ENCODE measurements at places on chromosomes 5 and 9.
A peak's percentile ranks its signal among the peaks of the same experiment; 100 is the strongest.

GRCh38 chr5:125409234-125409860 lies 662.9 kb upstream of the ZNF608 start:
- H3K27me3 ChIP-seq = no peaks in the 10 kb centered on the region
- no peaks in the 10 kb centered on the region for H3K36me3 ChIP-seq
- H3K4me3 ChIP-seq = no peak overlapping the region
- no peaks in the 10 kb centered on the region for H3K4me1 ChIP-seq
- no peak for DNase-seq

GRCh38 chr5:59608745-59609144 lies 284.8 kb downstream of the PDE4D start:
- H3K27me3 ChIP-seq = no peaks in the 10 kb centered on the region
- no peak overlapping the region for H3K4me3 ChIP-seq
- H3K4me1 ChIP-seq = no peaks in the 10 kb centered on the region
- no peaks in the 10 kb centered on the region for H3K36me3 ChIP-seq
- DNase-seq = no peak
- H3K27ac ChIP-seq = no peak overlapping the region

GRCh38 chr9:109742776-109743348 lies 37.1 kb upstream of the PALM2AKAP2 start:
- no peak for DNase-seq
- no peak overlapping the region for H3K4me3 ChIP-seq
- no peaks in the 10 kb centered on the region for H3K36me3 ChIP-seq

DNA sequence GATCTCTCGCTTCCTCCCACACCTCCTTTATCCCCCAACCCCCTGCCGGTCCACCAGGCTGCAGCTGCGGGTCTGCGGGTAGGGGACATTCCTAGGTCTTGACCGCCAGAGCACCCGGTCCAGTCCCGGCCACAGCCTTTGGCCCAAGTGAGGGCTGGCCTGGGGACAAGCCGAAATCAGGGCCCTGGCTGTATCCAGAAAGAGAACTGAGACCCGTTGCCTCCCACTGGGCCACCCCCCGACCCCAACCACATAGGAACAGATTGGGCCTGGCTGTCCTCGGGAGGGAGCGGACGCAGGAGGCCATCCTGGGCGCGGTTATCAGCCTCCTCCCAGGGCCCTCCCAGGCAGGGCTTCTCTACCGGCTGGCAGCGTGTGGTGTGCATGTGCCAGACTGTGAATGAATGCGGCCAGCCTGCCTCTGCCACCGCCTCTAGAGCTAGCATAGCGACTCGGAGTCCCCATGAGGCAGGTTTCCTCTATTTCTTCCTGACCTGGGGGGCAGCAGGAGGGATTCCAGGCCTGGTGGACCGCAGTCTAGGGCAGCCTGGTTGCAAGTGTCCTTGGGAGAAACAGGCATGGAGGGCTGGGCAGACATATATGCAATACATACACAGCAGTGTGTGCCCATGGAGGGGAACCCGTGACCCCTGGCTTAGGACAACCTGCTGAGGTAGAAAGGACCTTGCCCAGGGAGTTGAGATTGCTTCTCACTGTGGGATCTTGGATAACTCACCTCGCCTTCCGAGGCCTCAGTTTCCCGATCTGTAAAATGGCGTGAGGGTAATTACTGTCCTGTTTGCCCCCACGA lies 1.2 kb downstream of the N4BP3 start:
- no peaks in the 10 kb centered on the region for H3K36me3 ChIP-seq
- peaks cover 47% of the 10 kb centered on the region for H3K4me1 ChIP-seq
- H3K27ac ChIP-seq = no peak overlapping the region
- no peak for DNase-seq
- H3K27me3 ChIP-seq = no peaks in the 10 kb centered on the region

GRCh38 chr5:178309271-178310013 lies 76.8 kb upstream of the PHYKPL start:
- no peak for DNase-seq
- H3K4me3 ChIP-seq = no peak overlapping the region
- no peak overlapping the region for H3K27ac ChIP-seq
- H3K27me3 ChIP-seq = no peaks in the 10 kb centered on the region
- no peaks in the 10 kb centered on the region for H3K36me3 ChIP-seq
- H3K4me1 ChIP-seq = no peaks in the 10 kb centered on the region

DNA sequence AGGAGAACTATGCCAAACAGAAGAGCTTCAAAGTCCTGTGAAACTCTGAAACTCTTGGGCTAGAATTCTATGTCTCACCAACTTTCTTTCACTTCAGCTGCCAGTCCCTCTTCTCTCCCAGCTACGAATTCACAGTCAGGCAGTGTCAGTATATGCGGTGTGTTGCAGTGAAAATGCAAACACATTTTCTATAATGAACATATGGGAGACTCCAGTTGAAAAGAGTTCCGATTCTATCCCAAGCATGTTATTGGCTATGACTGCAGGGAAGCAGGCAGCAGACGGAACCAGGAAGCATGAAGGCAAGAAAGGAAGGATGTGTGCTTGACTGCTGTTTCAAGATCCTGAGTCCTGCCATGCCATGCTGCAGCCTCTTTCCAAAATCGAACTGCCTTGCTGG lies 515.7 kb upstream of the TLE4 start:
- H3K27me3 ChIP-seq = no peaks in the 10 kb centered on the region
- no peak for DNase-seq
- no peaks in the 10 kb centered on the region for H3K36me3 ChIP-seq
- no peaks in the 10 kb centered on the region for H3K4me1 ChIP-seq
- H3K4me3 ChIP-seq = no peak overlapping the region

DNA sequence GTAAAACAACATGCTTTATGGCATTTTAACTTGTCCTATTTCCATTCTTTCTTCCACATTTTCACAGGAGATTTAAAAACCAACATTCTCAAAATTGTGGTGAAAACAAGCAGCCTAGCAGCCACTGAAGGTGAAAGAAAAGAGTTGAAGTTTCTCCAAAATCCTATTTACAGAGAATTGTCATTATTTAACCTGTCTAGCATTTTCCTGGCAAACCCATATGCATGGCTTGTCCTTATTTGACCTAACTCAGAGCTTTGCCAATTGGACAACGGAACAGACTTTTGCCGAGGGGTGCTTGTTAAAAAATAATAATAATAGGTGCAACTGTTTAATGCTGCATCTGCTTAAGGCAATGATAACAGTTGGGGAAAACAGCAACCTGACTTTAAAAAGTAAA lies 80.4 kb upstream of the PCSK5 start:
- no peak for DNase-seq
- no peak overlapping the region for H3K27ac ChIP-seq
- no peaks in the 10 kb centered on the region for H3K27me3 ChIP-seq
- no peaks in the 10 kb centered on the region for H3K36me3 ChIP-seq
- no peaks in the 10 kb centered on the region for H3K4me1 ChIP-seq

DNA sequence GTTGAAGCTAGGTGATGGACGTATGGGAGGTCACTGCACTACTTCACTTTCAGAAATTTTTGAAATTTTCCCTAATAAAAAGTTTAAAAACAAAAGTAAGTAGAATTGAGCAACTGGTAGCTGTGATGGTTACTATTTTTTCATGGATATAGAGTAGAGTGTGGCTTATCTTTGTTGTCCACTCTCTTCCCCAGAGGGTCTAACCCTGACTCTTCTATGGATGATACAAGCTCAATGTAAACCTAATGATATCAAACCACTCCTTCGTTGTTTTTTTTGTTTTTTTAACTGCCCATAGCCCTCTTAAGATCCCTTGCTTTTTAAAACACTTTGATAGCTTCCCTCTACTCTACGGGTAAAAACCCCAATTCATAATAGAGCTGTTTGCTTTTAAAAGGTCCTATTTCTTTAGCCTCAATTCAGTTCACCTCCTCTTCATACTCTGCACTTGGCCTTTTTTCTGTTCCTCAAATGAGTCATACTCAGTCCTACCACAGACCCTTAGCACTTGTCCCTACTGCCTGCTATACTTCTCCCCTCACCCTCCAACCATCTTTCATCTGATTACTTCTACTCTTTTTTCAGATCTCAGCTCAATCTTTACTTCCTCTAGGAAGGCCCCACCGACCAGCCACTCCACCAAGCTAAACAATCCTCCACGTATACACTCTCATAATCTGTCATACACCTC lies 2.6 kb downstream of the HDAC3 start:
- peaks cover 24% of the 10 kb centered on the region for H3K4me1 ChIP-seq
- no peak overlapping the region for H3K4me3 ChIP-seq
- no peak for DNase-seq
- H3K27me3 ChIP-seq = no peaks in the 10 kb centered on the region

DNA sequence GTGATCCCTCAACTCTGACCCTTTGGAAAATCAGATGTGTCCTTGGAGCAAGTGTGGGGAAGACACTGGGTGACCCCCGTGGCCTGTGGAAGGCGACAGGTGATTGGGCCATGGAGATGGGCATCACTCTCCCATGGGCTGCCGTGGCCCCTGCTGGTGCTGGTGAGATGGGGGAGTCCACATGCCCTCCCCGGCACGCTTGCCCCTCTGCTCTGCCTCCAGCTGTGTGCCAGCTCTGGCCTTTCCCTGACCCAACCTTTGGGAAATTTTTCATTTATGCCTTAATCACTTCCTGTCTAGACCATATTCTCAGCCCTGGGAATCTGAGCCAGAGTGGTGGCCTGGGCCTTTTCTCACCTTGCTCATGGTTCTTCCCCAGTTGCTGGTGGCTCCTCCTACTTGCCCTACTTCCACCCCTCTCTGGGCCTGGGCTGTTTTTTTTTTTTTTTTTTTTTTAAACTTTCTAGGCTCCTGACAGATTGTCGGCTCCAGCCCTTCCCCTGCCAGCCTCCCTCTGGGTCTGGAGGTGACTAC lies 56.6 kb downstream of the RGS3 start:
- H3K27ac ChIP-seq = peak overlapping the region; percentile 34
- no peaks in the 10 kb centered on the region for H3K36me3 ChIP-seq
- DNase-seq = peak; percentile 24
- no peaks in the 10 kb centered on the region for H3K27me3 ChIP-seq
- H3K4me1 ChIP-seq = peaks cover 81% of the 10 kb centered on the region

DNA sequence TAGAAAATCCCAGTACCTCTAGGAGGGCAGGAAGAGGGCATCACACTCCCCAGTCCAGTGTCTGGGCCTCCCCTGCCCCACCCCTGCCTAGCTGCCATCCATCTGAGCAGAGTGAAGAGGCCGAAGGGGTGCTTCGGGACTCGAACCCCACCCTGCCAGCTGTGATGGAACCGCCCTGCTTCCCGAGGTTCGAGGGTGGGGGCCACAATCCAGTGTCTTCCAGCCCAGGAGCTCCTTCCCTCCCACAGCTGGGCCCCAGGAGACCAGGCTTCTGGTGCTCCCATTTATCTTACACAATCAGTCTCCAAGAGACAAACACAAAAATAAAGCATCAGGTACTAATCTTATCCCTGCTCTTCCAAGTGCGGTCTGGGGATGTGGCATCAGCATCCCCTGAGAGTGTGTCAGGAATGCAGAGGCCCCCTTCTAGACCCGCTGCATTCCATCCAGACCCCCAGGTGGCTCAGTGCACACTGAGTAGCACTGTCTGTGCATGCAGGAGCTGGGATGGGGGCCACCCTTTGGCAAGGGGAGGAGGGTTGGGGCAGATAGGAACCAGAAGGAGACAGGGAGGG lies 122.8 kb upstream of the TBC1D2 start:
- no peak overlapping the region for H3K27ac ChIP-seq
- no peak overlapping the region for H3K4me3 ChIP-seq
- H3K36me3 ChIP-seq = no peaks in the 10 kb centered on the region
- no peaks in the 10 kb centered on the region for H3K4me1 ChIP-seq
- no peaks in the 10 kb centered on the region for H3K27me3 ChIP-seq

- H3K36me3 ChIP-seq = no peaks in the 10 kb centered on the region
- H3K27me3 ChIP-seq = no peaks in the 10 kb centered on the region
- no peaks in the 10 kb centered on the region for H3K4me1 ChIP-seq
- no peak overlapping the region for H3K4me3 ChIP-seq
- H3K27ac ChIP-seq = no peak overlapping the region
Measured at GRCh38 chr5:35342664-35343063, 112.4 kb upstream of the PRLR start.

DNA sequence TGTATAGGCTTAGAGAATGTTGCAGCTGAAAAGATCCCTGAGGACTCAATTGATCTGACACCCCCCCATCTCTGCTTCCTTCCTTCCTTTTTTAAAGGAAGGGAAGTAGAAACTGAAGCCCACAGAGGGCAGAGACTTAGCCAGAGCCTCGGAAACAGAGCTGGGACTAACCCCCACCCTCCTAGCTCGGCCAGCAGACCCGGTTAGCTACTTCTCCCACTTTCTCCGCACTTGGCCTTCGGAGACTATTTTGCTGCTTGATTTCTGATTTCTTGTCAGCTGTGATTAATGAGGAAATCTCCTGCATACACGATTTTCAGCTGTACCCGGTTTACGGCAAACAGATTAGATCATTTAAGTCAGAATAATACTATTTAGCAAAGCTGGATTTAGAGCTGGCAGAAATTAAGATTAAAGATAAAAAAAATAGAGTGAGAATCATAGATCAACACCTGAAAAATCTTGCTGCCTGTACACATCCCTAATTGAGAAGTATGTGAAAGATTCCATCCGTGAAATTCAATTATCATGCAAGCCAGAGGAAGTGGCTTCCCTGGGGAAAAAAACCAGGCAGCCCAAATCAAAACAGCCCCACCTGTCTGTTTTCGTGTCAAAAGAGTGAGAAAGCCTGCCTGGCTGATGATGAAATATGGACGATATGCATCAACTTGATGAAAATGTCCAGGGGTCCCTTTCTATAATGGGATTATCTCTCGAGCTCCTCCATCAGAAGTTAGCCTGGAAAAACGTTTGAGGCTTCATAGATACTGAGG lies 159.5 kb upstream of the SHB start:
- no peaks in the 10 kb centered on the region for H3K27me3 ChIP-seq
- DNase-seq = no peak

- no peaks in the 10 kb centered on the region for H3K36me3 ChIP-seq
- DNase-seq = no peak
- H3K4me3 ChIP-seq = no peak overlapping the region
Measured at GRCh38 chr5:69034898-69035297, 58.9 kb upstream of the SLC30A5 start.

DNA sequence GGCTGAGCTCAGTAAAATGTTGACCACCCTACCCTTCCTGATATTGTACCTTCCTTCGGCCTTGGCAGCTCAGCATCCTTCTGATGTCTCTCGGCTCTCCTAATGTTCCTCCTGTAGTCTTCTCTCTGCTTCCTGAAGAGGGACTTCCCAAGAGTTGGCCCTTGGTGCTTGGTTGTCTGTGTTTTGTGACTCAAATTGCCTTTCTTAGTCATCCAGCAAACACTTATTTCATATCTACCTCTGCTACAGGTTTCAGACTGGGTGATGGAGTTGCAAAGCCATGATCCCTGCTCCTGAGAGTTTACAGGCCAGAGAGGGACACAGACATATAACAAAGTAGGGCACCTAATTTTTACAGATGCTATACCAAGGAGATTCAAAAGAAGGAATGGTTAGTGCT lies 70.1 kb downstream of the SV2C start:
- DNase-seq = no peak
- H3K4me3 ChIP-seq = no peak overlapping the region
- H3K27me3 ChIP-seq = no peaks in the 10 kb centered on the region
- no peak overlapping the region for H3K27ac ChIP-seq

- H3K36me3 ChIP-seq = no peaks in the 10 kb centered on the region
- no peaks in the 10 kb centered on the region for H3K4me1 ChIP-seq
- no peak overlapping the region for H3K27ac ChIP-seq
- H3K4me3 ChIP-seq = no peak overlapping the region
Measured at GRCh38 chr9:12230708-12231107, 462.5 kb upstream of the TYRP1 start.
